T-helper 9 cell (primary cell): ENCODE measurements at places on chromosomes 11 and 22.

DNA sequence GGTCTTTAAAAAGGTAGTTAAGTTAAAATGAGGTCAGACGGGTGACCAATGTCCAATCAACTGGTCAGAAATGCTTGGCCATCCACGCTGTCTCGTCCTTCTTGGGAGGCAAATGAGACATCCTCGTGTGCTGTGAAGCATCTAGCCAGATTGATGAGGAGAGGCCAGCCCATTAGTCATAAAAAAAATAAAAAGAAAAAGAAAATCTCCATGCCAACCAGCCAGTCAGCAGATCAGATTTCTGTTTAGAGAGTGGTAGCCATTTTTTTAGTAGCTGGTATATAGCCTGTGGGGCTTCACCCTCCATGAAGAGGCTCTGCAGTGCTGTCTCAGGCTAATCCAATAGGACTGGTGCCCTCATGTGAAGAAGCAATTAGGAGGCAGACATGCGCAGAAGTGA is 343.1 kb upstream of the SYN3 start:
- DNase-seq = no peak

DNA sequence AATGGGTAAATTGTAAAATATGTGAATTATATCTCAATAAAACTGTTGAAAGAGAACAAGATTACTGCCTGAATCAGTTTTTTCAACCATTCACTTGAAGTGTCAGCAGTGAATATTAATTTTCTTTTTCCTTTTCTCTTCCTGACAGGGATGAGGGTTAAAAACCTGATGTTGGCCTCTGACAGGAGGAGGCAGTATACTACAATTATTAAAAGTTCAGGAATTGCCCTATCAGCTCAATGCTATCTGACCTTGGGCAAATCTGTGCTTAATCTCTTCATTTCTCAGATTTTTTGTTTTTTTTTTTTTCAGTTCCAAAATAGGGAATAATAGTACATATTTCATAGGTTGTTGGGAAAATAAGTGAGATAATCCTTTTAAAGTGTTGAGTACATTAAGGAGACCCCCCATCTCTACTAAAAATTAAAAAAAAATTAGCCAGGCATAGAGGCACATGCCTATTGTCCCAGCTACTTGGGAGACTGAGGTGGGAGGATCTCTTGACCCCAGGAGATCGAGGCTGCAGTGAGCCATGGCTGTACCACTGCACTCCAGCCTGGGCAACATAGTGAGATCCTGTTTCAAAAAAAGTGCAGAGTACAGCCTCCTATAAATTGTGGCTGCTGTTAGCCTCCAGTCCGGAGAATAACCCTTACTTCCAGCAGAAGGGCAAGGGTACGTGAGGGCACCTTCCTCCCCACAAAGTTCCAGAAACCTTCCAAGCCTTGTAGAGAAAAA is 48.8 kb downstream of the TRIM44 start:
- no peak for DNase-seq

GRCh38 chr22:45587638-45588505 is 83.8 kb upstream of the ATXN10 start:
- no peak for DNase-seq

DNA sequence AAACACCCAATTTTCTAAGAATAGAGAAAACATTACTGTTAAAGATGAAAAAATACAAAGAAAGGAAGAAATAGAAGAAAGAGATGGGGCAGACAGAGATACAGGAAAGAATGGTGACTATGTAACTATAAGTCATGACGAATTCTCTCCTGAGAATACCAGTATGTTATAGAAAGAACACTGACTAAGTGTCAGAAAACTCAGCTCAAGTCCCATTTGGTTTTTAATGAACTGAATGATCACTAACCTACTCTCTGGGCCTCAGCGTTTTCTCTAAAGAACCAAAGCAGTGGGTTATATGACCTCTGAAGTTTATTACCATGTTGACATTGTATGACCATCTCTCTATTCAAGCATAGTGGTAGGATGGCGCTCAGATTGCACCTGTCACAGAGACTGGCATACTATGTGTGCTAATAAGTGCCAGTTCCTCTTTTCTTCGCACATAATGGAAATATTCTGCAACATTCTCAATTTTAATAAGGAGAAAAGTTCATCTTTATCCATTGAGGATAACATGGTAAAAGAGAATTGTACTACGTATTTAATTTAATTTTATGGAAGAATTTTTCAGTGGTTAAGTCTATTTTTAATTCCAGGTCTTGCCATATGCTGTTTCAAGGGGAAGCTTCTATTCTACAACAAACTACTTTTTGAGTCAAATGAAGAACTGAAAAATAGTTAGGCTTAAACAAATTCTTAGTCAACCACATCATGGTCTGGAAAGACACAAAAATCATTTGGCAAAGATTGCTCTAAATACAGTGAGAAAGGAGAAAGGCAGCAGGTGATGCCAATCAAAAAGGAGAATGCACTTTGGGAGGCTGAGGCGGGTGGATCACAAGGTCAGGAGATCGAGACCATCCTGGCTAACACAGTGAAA is 25.0 kb upstream of the EED start:
- no peak for DNase-seq

DNA sequence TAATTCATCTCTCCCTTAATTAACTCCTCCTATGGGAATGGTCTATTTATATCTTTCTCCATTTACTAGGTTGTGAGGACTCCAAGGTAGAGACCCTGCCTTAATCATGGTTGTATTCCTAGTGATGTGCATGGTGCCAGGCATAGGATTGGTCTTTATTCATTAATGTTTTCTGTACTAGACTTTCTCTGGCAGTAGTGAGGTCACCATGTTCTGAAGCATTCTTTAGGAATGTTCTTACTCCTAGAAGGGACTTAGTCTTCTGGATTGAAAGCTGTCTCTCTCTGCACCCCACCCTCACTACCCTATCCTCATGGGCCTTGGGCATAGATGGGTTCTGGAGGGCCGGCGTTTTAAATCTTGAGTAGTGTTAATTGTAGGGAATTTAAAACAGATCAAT is 10.6 kb upstream of the INSC start:
- no peak for DNase-seq

GRCh38 chr22:47997052-47997590 is 1234.7 kb downstream of the TBC1D22A start:
- no peak for DNase-seq

- no peak for DNase-seq
Observed at GRCh38 chr11:209275-210121, 2.0 kb downstream of the RIC8A start.

- no peak for DNase-seq
Observed at GRCh38 chr11:6260207-6260726, 629 bp downstream of the CCKBR start.

GRCh38 chr11:93567401-93567895 is 24.3 kb upstream of the SMCO4 start:
- no peak for DNase-seq

GRCh38 chr11:117585631-117586030 is 211.4 kb downstream of the DSCAML1 start:
- DNase-seq = no peak

DNA sequence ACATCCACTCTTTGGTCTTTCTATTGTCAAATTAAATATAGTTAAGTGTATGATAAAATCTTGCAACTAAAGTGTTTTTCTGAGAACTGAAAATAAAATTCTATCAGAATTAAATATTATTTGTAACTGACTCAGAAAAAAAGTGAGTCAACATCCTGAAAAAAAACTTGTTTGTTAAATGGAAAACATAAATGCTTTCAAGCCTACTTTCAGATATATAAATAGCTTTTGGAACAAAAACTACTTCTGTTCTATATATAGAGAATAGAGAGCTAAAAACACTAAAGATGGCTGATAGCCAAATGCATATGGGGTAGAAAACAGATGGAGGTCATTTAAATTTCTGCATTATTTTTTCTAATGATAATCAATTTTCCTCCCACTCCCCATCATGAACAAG is 61.8 kb downstream of the PIK3C2A start:
- no peak for DNase-seq

GRCh38 chr11:90795746-90796145 is 572.9 kb upstream of the CHORDC1 start:
- no peak for DNase-seq

- DNase-seq = peak; percentile 56
Observed at GRCh38 chr11:2383852-2384804, 7.0 kb downstream of the CD81 start.

- no peak for DNase-seq
Observed at GRCh38 chr11:99281331-99281730, 260.6 kb downstream of the CNTN5 start.

GRCh38 chr11:95544095-95544856 is 245.3 kb downstream of the FAM76B start:
- no peak for DNase-seq

- DNase-seq = no peak
Observed at GRCh38 chr11:44270403-44271273, 39.3 kb downstream of the ALX4 start.

GRCh38 chr11:132772703-132773545 is 759.4 kb downstream of the OPCML start:
- no peak for DNase-seq

DNA sequence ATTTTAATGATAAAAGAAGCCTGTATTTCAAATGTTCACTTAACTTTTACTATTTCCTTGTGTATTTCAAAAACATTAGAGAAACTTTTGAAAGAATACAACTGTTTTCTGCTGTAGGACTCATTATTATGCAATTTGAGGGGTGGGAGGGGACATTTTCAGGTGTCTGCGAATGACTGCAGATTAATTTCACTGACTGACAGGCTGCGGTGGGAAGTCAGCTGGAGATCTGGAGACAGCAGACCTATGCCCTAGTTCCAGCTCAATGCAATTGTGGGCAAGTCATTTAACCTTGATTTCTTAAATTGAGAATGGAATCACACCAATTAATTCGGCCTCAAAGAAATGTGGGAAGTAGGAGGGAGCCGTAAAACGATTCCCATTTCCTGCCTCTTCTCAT is 128.7 kb downstream of the ARL14EP start:
- DNase-seq = no peak

GRCh38 chr22:29330753-29331152 is 15.3 kb upstream of the RASL10A start:
- no peak for DNase-seq

DNA sequence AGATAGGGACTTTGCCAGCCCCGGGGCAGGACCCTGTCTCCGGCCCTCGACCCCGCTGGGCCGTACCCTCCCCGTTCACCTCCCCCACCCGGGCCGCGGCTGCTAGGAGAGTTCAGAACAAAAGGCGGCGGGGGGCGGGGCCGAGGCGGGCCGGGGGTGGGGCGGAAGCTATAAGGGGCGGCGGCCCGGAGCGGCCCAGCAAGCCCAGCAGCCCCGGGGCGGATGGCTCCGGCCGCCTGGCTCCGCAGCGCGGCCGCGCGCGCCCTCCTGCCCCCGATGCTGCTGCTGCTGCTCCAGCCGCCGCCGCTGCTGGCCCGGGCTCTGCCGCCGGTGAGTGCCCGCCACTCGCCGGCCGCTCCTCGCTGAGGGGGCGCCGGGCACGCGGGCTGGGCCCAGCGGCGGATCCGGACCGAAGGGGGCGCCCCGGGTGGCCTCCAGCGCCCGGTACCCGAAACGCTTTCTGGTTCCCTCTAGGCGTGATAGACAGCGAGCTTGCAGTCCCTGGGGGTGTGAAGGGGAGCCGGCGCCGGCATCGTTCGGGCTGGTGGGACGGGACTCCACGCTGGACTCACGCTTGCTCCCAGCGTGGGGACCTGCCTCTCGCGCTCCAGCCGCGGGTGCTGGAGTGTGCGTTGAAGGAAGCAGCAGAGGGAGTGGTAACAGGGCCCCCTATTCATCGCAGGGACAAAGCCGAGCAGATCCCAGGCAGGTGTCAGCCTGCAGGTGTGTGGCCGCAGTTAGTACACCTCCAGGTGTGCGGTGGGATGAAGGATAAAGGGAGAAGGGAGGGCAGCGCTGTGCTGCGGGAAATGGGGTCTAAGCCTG is at the start of gene MMP11:
MMP11 (plus strand) TSS at position 201 of the 825 bp plus-strand sequence; CDS start at position 223, 22 bp downstream.
- DNase-seq = peak; percentile 57

DNA sequence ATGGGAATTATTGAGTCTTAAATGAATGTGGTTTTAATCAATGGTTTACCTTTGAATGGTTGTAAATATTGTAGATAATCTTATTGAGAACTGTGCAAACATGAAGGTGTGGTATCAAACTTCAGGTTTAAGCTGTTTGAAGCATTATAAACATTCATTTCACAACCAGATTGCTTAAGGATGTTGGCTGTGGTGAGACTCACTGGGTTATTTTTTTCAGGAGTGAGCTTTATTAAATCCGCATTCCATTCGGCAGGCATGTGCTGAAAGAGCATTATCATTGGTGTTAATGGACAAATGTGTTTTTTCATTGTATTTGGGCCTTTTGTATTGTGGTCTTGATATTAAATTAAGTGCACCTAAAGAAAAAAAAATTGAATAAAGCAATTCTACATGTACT is 9.7 kb downstream of the MMP3 start:
- DNase-seq = no peak

DNA sequence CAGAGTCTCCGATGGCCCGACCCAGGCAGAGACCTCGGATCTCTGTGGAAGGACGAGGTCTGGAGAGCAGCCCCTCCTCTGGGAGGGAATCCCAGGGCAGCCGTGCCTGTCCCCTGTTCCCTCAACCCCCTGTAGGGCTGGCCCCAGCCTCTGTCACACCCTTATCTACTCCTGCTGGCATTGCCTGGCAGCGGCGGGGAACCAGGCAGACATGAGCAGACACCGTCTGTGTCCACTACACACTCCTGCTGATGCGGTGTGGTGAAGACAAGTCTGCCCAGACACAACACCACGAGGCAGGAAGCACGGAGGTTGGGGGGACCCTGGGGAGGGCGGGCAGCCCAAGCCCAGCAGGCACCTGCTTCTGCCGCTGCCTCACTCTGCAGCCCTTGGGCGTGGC is 52.5 kb upstream of the A4GALT start:
- DNase-seq = no peak

DNA sequence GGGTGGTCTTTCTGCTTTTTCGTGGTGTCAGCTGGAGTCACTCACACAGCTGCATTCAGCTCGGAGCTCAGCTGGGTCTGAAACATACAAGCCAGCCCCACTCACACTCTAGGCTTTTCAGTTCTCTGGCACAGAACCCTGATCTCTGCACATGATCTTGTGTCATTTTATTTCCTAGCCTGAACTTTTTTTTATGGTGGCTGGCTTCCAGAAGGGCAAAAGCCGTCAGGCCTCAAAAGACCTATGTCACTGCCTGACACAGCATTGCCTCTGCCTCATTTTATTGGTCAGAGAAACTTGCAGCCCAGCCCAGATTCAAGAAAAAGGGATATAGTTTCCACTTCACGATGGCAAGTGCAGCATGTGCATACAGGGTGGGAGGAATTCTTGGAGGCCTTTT is 117.8 kb downstream of the NTM start:
- no peak for DNase-seq

GRCh38 chr22:50277761-50278160 is 7.6 kb upstream of the MAPK11 start:
- DNase-seq = no peak

- DNase-seq = no peak
Observed at GRCh38 chr22:17083255-17083654, 1.5 kb upstream of the IL17RA start.

GRCh38 chr11:94447149-94447548 is 45.9 kb upstream of the GPR83 start:
- no peak for DNase-seq
